CD4-positive, alpha-beta T cell treated with Interleukin-4 for 4 hours (primary cell): ENCODE measurements at places on chromosomes 5 and 9.

DNA sequence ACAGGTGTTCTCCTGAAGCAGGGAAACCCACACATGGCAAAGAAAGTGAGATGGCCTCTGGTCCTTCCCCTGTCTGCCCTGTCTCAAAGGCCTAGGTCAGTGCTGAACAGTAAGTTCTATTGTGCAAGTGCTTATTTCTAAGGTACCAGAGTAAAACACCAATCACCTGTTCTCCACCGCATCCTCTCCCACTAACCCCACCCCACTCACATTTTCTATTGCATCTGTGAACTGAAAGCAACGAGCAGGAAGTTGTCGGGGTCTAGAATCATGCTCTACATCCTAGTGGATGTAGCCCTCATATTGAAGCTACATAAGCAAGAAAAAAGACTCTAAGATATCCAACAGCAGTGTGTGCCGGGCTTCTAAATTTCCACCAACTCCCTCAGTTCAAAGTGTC is 265.9 kb downstream of the ENC1 start:
- DNase-seq: no peak

GRCh38 chr9:108052431-108053080 is 563.0 kb upstream of the KLF4 start:
- no peak for DNase-seq

GRCh38 chr5:131413605-131414559 is 150.0 kb downstream of the CDC42SE2 start:
- DNase-seq: peak; percentile 45

DNA sequence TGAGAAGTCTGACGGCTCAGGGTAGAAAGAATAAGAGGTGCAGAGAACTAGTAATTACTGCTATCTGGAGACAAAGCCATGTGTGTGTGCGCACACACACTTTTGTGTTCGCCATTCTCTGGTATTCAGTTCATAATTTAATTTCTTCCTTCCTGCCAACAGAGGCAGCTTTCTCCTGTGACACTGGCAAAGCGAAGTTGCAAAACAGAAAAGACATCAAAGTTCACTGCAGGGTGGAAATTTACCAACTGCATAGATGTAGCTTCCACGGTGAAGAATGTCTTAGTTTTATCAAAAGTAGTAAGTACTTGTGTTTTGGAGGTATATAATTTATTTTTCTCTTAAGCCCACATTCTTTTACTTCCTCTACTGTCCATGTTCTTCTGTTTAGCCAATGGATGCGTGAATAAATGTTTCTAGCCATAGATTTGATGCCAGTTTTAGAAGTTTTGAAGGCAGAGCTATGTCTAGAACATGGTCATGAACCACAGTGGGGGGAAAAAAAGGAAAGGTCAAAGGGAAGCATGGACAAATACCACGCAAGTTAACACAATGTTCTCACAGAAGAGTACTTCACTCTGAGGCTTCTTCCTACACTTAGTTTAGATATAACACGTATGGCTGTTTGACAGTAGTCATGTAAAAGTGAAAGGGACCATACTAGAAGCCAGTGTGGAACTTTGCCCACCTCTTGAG is 536.5 kb upstream of the GRIA1 start:
- no peak for DNase-seq

GRCh38 chr9:128862401-128862851 is 19.3 kb downstream of the KYAT1 start:
- no peak for DNase-seq

DNA sequence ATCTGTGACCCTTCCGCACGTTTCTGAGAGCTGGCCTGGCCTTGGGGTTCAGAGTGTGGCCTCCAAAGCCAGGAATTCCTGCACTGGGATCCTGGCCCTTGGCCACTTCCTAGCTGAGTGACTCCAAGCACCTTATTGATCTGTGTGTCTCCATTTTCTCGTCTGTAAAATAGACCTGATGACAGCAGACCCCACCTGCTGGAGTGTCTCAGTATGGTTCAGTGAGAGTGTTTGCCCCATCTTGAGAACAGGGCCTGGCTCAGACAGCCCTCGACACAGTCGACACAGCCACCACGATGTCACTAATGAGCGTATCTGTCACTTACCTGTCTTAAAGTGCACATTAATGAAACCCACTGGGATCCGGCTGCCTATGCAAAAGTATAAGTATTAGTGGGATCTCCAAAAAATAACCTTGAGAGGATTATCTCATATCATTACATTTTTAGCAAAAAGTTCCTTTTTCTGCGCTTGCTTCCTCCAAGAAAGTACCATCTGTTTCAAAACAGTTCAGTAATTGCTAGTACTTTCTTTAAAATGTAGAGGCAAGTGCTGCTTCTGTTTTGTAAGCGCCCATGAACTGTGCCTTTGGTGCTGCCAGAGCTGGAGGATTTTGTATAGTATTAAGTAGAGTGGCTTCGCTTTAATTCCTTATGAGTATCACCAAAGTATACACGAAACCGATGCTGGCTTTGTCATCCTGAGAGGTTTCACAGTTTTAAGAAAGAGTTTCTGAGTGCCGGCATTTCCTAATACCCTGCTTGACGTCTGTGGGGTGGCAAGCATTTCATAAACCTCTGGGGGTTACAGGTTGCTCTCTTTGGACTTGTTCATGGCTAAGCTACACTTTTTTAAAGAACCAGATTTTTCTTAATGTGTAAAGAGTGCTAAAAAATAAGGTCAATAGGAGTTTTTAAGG is 31.7 kb downstream of the UBE2QL1 start:
- no peak for DNase-seq

- DNase-seq: no peak
These were observed 54.0 kb downstream of the AOPEP start for GRCh38 chr9:94780516-94780950.

GRCh38 chr5:83991566-83992224 is 271.0 kb upstream of the HAPLN1 start:
- no peak for DNase-seq

DNA sequence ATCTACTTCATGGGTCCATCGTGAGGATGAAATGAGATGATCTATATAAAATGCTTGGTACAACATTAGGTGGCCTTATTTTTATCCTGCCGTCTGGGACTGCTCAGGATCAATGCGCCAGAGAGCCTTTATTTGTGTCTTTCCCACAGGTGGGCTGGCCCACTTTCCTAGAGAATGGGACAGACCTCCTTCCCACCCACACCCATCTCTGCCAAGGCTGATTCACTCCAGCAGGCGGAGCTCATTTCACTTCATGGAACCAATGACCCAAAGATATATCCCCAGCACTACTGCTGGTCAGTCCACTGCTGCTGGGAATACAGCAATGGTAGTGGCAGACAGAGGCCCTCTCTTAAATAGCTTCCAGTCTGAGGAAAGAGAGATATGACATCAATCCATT is 35.7 kb downstream of the TGFBI start:
- DNase-seq: no peak

- DNase-seq: no peak
These were observed 14.4 kb downstream of the PTTG1 start for GRCh38 chr5:160436017-160436416.

DNA sequence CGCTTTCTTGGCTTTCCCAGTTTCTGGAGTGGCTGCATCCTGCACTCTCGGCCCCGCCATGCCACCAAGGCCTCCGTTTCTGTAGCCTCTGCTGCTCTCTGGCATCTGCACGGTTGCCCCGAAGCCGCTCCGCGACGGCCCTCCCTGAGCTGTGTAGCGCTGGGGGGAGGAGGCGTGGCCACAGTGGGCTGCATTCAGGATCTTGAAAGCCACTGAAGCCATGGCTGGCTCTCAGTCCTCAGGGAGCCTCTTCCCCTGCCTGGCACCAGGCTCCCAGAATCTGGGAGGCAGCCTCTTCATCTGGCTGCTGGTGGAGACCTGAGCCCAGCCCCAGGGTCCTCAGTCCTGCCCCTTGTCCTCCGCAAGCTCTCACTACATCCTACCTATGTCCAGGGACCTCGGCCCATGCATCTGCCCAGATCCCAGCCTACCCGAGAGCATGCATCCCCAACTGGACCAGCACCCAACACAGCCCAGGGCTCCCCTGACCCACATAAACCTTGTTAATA is 25.1 kb downstream of the PAEP start:
- no peak for DNase-seq

DNA sequence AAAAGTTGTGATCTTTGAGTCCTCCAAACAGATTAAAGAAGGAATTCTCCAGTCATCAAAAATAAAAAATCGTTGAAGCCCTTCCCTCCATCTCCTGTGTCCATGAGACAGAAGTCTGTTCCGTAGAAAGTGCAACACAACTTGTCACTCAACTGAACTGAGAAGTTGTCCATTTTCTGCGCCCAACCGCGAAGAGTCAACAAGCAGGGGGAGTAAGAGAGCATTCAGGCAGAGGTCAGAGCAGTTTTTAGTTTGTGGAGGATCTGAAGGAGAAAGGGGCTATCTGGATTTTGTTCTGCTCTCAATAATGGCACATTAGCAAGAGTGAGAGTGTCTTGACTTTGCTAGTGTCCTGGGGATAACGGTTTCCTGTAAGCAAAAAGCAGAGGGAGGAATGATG is 303.9 kb downstream of the ICE1 start:
- no peak for DNase-seq

- DNase-seq: no peak
These were observed 65.5 kb upstream of the DMRT3 start for GRCh38 chr9:911005-911404.

DNA sequence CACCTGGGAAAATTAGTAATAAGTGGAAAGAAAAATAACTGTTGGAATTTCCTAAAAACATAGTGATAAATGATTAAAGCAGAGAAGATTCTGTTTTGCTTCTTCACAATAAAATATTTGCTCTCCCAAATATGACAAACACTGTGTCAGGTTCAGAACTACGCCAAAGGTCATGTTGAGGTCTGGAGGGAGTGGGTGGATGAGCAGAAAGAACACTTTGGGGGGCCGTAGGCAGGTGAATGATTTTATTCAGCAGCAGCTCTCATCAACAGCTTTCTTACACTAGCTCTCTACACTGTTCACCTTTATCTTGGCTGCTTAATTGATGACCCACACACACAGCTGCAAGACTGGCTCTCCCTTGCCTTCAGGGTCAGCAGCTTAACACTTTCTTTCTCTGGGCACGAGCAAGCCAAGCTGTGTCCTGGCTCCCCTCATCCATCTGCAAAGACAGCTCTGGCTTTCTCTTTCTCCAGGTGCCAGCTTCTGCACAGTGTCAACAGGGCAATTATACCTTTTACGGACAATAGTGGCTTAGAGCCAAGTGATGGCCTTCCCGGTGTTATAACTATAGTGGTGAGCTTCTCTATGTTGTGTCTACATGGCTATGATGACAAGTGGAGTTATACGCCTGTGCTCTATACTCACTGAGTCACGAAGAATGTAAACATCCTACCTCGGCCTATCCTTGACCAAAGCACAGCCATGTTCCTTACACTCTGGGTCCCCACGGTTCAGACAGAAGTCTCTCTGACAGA is 18.9 kb upstream of the GPX8 start:
- DNase-seq: no peak

- DNase-seq: no peak
These were observed 58.3 kb upstream of the TLX3 start for GRCh38 chr5:171250738-171251137.

DNA sequence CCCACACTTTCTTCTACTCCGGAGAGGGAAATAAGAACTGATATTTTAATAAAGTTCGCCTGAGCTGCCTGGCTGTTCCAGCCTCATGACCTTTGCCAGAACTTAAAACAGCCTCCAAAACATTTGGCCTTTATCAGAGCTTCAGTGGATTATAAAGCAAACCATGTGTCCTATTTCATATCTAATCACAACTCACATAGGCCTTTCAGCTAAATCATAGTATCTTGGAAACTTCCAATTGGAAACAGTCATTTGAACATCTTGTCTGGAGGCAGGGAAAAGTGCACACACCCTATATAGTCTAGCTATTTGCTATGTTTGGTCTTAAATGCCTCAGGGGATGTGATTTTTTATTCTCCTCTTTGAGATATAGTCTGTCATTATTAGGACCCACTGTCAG is 46.0 kb upstream of the FREM1 start:
- DNase-seq: no peak

DNA sequence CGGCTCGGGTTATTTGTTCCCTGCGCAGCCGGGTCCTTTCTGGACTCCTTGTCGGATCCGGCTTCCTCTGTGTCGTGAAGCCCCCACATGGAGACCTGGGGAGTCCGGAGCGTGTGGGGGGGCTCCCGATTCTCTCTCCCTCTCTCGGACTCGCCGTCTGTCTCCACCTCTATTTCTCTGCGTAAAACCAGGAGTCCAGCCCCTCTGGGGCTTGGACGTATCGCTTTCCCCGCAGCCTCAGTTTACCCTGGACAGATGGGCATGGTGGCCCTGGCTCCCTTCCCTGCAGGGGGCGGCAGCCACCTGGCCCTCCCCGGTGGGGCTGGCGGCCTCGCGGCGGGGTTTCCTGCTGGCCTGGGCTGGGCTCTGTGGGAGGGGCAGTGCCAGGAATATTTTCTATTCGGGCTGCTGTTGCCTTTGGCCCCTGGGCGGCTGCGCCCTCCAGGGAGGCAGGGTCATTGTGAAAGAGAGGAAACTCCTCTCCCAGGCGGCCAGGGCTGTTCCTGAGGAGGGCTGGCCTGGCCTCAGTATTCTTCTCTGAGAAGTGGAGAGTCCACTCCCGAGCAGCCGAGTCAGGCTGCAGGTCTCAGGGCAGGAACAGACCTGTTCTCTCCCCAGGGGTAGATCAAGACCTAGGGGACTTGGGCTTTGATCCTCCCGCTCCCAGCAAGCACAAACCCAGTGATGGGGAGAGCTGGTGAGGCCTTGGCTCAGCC is 665 bp downstream of the ASS1 start:
- no peak for DNase-seq

DNA sequence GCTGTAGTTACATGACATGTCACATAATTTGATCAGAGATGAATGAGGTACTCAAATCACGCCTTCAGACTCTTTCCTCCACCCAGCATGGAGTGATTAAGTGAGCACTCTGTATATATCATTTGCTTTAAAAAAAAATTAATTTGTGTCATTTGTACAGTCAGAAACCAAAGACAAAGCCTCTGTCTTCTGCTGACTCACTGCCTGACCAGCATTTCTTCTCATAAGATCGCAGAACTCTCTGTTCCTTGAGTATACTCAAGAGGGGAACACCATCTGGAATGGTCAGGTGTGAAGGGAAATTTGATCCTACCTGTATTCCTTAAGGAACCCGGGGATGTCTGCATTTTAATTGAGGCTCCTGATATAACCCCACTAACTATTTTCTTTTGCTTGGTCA is 254.4 kb downstream of the FAM114A2 start:
- no peak for DNase-seq

DNA sequence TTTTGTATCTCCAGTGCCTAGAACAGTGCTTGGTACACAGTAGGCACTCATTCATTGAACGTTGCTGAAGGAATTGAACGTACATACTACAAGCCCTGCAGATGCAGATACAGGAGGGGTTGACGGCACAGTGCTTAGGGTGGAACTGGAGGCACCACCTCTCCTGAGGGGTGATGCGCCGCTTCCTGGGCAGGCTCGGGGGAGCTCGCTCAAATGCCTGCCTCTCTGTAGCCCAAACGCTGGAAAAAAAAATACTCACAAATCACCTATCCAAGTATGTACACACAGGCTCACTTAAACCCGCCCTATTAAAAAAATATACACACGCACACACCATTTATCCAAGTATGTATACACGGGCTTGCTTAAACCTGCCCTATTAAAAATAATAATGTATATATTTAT is 536 bp upstream of the COMMD10 start:
- peak; percentile 13 for DNase-seq
